ENCODE measurements at places on chromosomes 2 and 18.

- DNase-seq, result no peak
These were observed 102.9 kb upstream of the SLC8A1 start for GRCh38 chr2:40554665-40555294.

- DNase-seq, result no peak
These were observed 117.6 kb downstream of the RND3 start for GRCh38 chr2:150369862-150370261.

GRCh38 chr18:46297621-46298020 is 193.4 kb downstream of the HAUS1 start:
- no peak for DNase-seq

DNA sequence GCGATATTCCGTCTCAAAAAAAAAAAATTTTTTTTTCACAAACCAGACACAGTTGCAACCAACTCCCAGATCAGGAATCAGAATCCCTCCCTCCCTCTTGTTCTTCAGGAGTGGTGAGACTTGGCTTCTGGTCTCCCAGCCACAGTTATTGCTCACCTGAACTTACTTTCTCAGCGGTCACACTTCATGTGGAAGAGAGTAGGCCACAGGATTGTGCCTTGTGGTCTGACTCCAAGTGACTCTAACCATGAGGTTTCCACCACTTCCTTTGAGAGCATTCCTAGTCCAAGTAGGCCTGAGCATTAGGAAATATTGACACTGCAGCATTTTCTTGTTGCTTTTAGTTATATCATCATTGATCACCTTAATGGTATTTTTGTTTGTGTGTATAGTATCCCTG is 12.1 kb downstream of the FMNL2 start:
- no peak for DNase-seq

DNA sequence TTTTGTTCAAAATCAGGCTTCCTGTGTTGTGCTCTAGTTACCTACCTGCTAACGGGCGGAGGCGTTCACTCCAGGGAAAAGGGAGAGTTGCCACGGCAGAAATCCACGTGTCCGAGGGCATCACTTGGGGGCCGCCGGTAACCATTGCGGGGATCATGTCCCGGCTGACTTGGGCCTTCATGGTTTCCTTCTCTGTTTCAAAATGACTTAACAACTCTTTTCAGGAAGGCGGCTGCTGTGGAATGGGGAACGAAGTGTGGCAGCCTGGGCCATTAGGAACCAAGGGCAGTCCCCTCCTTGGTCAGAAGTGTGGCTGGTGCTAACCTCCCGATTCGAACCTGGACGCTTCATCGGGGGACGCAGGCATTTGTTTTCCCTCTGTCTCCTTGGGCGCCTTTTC is 56.8 kb downstream of the INPP5D start:
- DNase-seq, result no peak

DNA sequence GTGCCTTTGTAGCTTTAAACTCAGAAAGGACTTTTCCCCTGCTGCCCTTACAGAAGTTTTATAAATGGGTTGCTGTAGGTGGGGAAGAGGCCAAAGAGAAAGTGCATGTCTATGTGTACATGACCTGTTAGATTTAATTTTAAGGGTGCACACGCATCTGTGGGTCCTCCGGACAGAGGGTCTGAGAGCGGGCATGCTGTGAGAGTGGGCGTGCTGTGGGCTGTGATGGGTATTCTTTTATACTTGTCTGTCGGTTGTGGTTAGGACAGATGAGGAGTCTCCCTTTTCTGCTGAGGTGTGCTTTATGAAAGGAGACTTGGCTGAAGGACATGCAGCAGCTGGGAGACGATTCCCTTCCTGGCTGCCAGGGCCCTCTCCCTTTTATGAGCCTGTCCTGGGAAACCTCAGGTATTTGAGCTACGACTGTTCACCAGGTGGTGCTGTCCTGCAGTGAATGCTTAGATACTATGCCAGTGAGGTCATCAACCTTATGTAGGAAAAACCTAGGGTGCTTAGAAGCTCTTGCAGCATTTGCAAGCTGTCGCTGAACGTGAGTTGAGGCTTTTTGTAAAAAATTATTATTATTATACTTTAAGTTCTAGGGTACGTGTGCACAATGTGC is 67.5 kb downstream of the TANC1 start:
- no peak for DNase-seq

DNA sequence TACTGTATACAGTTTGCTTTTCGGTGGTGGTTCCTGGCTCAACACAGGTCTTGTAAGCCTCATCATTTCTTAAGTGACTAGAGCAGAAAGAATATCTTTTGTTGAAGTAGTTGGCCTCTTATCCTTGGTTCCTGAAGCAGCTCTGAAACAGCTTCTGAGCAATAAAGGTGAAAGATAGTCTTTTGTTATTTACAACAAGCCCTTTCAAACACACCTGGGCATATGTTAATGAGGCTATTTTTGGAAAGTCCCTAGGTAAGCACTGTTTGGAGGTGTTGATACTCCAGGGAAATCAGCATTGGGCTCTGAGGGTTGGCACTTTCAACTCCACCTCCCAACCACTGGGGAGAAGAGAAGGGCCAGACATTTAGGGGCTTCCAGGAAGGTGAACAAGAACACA is 211.0 kb downstream of the MCFD2 start:
- DNase-seq, result no peak

GRCh38 chr18:39039813-39040212 is 1474.2 kb upstream of the CELF4 start:
- DNase-seq, result no peak

DNA sequence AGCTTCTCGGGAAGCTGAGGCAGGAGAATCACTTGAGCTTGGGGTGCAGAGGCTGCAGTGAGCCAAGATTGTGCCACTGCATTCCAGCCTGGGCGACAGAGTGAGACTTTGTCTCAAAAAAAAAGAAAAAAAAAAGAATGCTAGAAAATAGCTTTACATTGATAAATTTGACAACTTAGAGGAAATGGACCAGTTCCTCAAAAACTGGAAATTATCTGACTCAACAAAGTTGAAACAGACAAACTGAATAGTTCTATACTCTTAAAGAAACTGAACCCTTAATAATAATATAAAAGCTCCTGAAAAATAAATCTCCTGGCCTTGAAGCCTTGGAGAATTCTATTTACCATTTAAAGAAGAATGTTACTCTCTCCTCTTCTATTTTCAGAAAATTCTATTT is 151.0 kb upstream of the BCL2L11 start:
- DNase-seq, result no peak

GRCh38 chr2:37447446-37447845 is 103.0 kb downstream of the QPCT start:
- DNase-seq, result no peak

GRCh38 chr2:137969418-137969765 is 5.1 kb downstream of the HNMT start:
- no peak for DNase-seq

- DNase-seq, result no peak
These were observed 114.2 kb downstream of the FHOD3 start for GRCh38 chr18:36411745-36412168.

DNA sequence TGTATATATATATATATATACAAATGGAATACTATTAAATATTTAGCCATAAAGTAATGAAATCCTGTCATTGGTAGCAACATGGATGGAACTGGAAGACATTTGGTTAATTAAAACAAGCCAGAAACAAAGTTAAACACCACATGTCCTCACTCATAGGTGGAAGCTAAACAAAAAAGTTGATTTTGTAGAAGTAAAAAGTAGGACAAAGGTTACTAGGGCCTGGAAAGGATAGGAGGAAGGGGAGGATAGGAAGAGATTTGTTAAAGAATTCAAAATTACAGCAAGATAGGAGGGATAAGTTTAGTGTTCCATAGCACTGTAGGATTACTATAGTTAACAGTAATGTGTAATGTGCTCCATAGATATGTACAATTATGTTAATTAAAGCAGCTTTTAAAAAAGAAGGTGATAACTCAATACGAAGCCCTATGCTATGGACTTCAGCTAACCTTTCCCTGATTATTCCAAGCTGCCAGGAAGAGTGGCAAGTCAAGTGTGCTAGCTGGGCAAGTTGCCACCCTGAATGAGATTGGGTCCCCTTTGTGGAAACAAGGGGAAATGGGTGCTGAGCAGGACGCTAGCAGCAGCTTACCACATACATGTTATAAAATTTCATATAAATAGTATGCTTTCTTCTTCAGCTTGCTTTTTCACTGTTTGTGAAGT is 12.3 kb downstream of the MERTK start:
- DNase-seq, result no peak

All from GM18507 (cell line).